ENCODE measurements at places on chromosomes 3 and 15. TPM values are rescaled to one million over a fixed set of nuclear protein-coding genes. Genes with fewer than 3 reads are reported as not detected.

GRCh38 chr15:40372981-40373380, 9.5 kb upstream of the KNSTRN start:
- no peak for DNase-seq

- no peak for DNase-seq
Observed at GRCh38 chr3:187777331-187777941, 32.2 kb upstream of the BCL6 start.

GRCh38 chr3:158470944-158471638, 99.9 kb upstream of the MLF1 start:
- no peak for DNase-seq

DNA sequence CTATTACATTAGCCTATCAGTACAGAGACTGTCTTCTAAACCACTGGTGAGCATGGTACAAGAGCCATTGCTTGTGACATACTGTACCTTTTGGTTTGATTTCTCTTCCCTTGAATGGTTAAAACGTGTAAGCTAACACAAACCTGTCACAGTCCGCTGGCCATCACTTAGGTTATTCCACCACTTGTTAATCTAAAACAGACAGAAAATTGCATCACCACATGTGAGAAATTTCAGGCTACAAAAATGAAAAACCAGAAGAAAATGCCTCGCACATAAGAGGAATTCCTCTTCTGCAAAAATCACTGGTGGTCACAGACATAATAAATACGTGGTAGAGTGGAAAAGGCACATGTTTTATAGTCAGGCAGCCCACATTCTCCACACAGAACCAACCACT, 22.1 kb downstream of the PARL start:
- DNase-seq: no peak

DNA sequence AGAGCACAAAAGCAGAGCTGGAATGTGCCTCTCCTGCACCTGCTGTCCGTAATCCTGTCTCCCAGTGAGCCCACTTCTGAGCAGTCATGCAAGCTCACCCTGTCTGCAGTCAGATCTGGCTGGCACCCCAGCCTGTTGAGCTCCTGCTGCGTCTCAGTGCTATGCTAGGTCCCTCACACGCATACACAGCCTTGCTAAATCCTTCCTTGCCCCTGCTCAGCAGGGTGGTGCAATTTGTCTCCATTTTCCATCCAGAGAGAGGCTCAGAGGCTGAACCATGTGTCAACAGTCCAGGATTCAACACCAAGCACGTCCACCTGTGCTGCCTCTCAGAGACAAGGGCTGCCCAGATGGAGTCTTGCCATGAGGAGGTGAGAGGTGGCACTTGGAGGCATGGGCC, 11.0 kb downstream of the POMGNT2 start:
- no peak for DNase-seq

GRCh38 chr3:100057716-100058575, 56.4 kb downstream of the FILIP1L start:
- no peak for DNase-seq

DNA sequence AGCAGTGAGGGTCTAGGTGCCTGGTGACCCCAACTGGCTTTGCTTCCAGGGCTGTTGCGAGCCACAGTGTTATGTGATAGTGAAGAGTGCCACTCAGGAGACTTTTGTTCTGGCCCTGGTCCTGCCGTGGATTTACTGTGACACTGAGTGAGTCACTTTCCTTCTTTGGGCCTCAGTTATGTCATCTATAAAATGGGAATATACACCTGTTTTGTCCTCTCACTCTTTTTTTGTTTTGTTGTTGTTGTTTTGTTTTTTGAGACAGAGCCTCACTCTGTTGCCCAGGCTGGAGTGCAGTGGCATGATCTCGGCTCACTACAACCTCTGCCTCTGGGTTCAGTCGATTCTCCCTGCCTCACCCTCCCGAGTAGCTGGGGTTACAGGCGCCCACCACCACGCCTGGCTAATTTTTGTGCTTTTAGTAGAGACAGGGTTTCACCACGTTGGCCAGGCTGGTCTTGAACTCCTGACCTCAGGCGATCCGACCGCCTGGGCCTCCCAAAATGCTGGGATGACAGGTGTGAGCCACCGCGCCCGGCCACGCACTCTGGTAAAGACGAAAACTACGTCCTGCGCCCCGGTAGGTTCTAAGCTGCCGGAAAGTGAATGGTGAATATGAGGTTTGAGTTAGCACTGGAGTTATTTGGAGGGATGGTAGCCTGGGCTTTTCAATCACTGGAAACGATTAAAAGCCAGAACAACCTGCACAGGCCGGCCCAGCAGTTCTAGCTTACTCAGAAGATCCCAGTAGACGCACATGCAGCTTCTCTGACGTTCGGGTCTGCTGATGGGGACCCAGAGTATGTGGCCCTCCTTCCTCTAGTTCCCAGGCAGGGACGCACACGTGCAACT, 46.6 kb downstream of the BDH1 start:
- DNase-seq: no peak

DNA sequence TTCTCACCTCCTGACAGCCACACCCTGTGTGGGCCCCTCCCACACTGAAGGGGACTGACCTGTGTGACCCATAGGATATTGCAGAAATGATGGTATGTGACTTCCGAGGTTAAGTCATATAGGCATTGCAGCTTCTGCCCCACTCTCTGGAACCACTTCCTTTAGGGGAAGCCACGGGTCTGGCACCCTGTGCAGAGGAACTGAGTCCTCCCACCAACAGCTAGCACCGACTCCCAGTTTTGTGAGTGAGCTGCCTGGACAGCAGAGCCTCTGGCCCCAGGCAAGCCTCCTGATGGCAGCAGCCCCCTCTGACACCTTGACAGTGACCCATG, 24.6 kb upstream of the SLC6A6 start:
- no peak for DNase-seq

DNA sequence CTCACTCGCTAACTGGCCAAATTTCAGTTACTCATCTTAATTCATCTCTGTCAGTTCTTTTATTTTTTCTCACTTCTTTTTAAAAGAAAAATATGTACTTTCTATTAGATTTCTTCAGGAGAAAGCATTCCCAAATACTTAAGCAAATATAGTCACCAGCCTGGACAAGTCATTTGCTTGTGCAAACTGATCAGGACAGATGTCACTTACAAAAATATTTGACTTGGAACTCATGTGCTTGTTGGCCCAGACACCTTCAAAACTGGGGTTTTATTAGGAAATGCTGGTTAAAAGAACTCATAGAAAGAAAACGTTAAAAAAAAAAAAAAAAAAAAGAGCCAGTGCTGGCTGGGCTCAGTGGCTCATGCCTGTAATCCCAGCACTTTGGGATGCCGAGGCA, 31.3 kb upstream of the FOXP1 start:
- no peak for DNase-seq

GRCh38 chr3:193984876-193985275, 151.1 kb upstream of the HES1 start:
- no peak for DNase-seq

DNA sequence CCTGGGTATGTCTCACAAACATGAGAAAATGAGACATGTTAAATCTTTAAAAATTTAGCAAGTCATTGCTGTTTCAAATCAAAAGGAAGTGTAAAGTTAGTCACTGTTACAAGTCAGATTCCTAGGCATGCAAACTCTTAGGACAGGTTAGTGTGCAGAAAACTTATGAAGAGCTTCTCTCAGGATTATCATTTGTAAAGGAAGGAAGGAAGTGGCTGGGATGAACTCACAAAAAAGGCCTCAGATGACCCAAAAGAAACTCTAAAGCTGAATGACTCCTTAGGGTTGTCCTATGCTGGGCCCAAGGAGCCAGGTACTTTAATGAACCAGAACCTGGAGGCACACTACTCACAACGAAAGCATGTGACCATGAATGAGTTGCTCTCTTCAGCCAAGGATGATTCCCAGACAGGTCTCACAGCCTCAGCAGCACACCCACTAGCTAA, 25.0 kb downstream of the MSL2 start:
- DNase-seq: no peak

- no peak for DNase-seq
Observed at GRCh38 chr15:48471073-48471472, 139.8 kb downstream of the DUT start.

DNA sequence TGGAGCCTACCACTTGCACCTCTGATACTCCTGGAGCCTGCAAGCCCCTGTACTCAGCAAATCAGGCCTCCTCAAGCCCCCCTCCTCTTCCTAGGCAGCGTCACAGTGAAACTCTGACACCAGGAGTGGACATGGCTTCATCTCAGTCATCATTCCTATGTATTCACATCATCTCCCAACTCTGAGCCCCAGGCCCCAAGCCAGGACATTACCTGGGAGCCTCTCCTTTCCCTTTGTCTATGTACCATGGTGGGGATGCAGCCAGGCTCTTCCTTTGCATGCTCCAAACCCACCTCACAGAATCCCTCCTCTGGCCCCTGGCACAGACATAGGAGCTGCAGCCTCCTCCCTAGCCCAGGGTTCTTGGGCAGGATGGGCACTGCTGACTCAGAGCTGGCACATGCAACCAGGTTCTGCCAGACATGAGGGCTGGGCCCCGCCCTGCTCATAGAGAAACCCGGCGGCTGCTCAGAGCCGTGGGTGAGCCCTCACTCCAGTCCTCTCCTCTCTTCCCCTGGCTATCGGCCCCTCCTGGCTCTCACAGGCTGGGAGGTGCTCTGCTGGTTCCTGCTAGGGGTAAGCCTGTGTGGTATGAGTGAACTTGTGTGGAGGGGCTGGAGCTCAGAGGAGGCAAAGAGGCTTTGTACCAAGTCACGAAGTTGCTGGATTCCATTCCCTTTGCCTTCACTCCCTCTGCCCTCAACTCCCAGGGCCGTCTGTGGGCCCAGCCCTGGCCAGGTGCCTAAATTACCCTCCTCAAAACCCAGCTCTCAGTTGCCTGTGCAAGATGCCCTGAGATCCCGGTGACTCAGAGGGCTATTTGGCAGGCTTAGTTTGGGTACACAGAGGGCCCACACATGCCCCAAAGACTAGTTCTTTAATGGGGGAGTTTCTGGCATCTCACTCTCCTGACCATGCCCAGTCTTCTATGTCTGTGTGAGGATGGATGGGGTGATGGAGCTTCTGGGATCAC, 1.9 kb upstream of the PLCD1 start:
- no peak for DNase-seq

DNA sequence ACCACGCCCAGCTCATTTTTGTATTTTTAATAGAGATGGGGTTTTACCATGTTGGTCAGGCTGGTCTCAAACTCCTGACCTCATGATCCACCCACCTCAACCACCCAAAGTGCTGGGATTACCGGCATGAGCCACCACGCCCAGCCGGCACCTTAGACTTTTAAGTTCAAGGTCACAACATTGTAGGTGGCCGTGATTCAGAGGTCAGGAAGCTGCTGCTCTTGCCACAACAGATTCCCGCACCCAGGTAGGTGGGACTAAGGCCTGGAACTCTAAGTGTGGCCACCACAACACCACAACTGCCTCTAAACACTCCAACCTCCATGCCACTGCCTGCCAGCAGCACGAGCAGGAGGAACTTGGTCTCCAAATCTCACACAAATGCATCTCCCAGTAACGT, 196.8 kb downstream of the STT3B start:
- no peak for DNase-seq

Gene LRRC31
- not detected for total RNA-seq

Gene CHRM5
- total RNA-seq: not detected

Gene CATSPER2
- 0.26 TPM for total RNA-seq

Gene RETNLB
- not detected for total RNA-seq

Gene CACNA2D3
- 17.2 TPM for total RNA-seq

Gene CCR3
- total RNA-seq: not detected

Gene ADAMTS9
- total RNA-seq: 20.2 TPM

Gene GCHFR
- 33.8 TPM for total RNA-seq

Measured in right atrium auricular region (tissue), 2 donors.